ENCODE measurements at places on chromosomes 12 and 14.

- DNase-seq: no peak
Observed at GRCh38 chr12:51528852-51529650, 62.0 kb upstream of the SCN8A start.

GRCh38 chr12:111389635-111390034, 16.1 kb upstream of the SH2B3 start:
- no peak for DNase-seq

- no peak for DNase-seq
Observed at GRCh38 chr14:90489306-90489705, 92.5 kb downstream of the CALM1 start.

- DNase-seq: no peak
Observed at GRCh38 chr14:64463195-64463594, 2.1 kb upstream of the AKAP5 start.

GRCh38 chr14:72060917-72061316, 128.7 kb downstream of the RGS6 start:
- DNase-seq: no peak

- no peak for DNase-seq
Observed at GRCh38 chr14:69481815-69482568, 2.5 kb upstream of the PLEKHD1 start.

- DNase-seq: no peak
Observed at GRCh38 chr14:23066368-23066767, 9.0 kb upstream of the CDH24 start.

All from suppressor macrophage treated with lipopolysaccharide for 1 hour (primary cell).